ENCODE measurements at places on chromosomes 5 and 9.

DNA sequence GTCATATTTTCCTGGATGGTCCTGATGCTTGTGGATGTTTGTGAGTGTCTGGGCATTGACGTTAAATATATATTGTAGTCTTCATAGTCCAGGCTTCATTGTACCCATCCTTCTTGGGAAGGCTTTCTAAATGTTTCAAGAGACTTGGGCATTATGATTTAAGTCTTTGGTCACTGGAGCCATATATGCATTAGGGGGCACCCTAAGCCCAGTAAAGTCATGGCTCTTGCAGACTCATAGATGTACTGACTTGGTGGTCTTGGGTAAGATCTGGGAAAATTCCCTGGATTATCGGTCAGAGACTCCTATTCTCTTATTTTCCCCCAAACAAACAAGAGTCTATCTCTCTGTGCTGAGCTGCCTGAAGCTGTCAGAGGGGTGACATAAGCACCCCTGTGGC lies 271.1 kb downstream of the TRIM36 start:
- no peak for DNase-seq

GRCh38 chr5:13252699-13253098 lies 691.8 kb downstream of the DNAH5 start:
- no peak for DNase-seq

DNA sequence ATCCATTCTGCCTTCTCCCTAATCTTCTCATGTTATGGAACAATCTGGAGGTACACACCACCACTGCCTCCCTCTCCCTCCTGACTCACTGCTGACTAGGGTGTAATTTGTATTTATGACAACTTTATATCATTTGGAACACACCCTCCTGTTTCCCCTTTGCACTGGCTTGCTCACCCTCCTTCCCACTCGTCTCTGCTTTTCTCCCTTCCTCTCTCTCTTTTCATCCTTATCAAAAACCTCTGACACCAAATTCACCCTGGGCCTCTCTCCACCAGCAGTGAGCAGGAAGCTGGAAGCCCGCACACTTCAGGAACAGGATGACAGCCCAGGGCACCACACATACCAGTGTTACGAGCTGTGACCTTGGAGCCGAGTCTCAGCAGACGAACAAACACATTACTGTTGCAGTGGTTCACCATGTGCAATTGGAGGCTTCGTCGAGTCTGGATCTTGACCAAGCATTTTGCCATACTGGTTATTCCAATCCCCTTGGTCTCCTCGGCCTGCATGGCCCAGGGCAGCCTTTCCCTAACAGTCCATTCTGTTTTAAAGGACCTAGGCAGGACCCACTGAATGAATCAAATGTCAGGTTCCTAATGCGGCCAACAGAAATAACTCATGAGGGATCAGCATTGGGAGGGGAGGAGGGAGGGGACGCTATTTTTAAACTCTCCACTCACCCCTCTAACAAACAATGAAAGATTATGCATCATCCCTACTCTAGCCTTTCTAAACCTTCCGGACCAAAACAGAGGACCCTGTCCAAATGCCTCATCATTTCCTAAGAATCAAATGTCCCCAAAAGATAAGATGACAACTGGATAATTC lies 203.9 kb upstream of the RASEF start:
- DNase-seq = no peak

DNA sequence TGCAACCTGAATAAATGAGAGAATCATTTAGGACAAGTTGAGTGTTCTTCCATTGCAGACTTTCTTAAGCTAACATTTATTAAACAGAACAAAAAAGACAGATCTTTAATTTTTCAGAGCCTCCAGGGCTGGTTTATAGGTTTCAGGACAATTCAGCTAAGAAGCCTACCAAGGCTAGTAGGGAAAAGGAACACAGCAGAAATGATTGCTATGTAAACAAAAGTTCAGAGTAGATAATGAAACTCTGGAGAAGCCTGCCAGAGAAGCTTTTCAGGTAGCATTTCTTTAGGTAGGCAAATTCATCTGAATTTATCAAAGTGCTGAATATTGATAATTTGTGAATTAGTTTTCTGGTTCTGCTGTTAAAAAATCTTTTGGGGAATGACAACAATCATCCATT lies 264.2 kb downstream of the DEPDC1B start:
- DNase-seq = no peak

DNA sequence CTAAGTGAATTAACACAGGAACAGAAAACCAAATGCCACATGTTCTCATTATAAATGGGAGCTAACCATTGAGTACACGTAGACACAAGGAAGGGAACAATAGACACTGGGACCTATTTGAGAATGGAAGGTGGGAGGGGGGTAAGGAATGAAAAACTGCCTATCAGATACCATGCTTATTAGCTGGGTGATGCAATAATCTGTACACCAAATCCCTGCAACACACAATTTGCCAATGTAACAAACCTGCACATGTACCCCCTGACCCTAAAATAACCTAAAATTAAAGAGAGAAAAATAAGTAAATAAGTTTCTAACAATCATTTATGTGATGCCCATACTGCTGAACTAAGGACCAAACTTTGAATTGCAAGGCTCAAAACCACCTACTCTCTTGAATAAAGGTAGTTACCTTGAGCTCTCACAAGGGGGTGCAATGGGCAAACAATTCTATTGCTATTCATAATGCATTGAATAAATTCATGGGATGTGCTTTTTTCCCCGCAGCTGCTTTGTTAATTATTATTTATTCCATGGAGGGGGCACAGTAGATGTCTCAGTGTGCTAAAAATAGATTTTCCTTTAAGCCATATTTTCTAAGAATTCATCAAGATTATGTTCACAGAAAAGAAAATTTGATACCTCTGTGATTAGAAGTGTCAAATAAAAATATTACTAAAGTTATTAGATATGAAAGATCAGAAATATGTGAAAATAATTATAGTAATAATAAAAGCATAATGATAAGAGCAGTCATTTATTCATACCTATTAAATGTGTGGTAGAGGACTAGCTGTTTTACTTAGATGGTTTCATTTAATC lies 76.2 kb upstream of the PTPN3 start:
- peak; percentile 51 for DNase-seq

GRCh38 chr9:19379697-19380046 lies 364 bp downstream of the RPS6 start:
- no peak for DNase-seq

DNA sequence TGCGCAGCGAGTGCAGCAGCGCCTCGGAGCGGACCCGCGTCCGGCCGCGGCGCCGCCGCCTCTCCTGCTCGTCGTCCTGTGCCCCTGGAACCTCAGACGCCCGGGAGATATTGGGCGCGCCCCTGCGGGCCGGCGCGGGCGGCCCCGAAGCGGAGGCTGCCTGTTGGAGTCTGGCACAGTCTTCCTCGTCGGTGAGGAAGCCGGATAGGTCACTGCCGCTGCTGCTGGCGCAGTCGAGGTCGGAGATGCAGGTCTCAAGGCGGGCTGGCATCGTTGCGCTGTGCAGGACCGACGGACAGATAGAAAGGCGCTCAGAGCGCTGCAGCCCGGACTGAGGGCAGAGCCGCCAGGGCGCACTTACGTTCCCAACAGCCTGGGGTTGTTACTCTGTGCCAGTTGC lies 344 bp downstream of the NEUROG1 start:
- no peak for DNase-seq

DNA sequence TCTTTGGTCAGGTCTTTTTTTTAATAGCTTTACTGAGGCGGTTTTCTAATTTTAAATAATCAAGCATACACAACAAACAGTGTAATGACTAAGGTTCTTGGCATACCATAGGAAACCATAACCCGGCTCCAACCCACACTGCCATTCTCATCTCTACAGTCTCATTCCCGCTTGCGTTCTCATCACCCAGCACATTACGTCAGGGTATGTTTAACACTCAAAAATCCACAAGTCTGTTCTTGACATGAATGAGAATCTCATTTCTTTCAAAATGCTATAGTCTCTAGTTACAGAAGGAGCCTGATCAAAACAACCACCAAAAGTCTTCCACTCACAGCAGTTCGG lies 505 bp downstream of the C5orf34 start:
- DNase-seq = no peak

DNA sequence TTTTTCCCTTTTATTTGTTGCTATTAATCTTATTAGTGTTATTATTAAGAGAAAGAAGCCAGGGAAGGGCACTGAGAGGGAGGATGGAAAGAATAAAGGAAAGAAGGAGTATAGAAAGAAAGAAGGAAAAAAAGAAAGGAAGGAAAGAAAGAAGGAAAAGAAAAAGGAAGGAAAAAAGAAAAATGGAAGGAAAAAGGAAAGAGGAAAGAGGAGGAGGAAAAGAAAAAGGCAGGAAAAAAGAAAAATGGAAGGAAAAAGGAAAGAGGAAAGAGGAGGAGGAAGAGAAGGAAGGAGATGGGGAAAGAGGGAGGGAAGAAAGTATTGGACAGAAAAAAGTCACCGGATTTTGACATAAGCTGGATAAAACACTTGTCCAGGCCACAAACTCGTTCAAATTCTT lies 47.8 kb downstream of the ANXA1 start:
- DNase-seq = no peak

GRCh38 chr9:92564982-92565381 lies 29.2 kb upstream of the ECM2 start:
- no peak for DNase-seq

GRCh38 chr9:134011401-134011800 lies 13.9 kb upstream of the BRD3OS start:
- DNase-seq = no peak

- no peak for DNase-seq
Measured at GRCh38 chr5:73827106-73827450, 201.1 kb downstream of the ARHGEF28 start.

DNA sequence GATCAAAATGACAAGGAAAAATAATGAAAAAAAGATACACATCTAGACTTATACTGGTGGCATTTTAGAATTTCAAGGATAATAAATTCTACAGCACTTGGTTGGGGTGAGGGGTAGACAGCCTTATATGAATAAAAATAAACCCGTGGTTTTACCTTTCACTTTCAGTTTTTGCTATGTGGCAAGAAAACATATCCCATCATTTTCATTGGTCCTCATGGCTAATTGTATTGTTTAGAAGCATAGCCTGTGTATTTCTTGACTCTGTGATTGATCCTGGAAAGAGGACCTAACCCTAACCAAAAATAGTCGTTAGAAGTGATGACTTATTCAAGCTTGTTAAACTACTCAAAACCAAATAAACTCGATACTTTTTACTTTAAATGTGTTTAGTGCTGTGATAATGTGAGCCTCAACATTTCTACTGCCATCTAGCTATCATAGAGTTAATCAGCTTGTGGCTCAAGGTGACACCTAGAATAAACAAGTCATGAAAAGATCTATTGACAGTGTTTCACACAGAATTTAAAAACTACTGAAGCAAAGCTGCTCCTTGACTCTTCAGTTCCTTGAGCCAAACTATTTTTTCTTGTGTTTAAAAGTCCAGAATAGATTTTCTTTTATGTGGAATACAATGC lies 153.3 kb upstream of the IZUMO3 start:
- DNase-seq = no peak

GRCh38 chr9:25177858-25178257 lies 500.4 kb downstream of the TUSC1 start:
- no peak for DNase-seq

GRCh38 chr9:13688223-13688989 lies 408.9 kb upstream of the MPDZ start:
- DNase-seq = no peak

DNA sequence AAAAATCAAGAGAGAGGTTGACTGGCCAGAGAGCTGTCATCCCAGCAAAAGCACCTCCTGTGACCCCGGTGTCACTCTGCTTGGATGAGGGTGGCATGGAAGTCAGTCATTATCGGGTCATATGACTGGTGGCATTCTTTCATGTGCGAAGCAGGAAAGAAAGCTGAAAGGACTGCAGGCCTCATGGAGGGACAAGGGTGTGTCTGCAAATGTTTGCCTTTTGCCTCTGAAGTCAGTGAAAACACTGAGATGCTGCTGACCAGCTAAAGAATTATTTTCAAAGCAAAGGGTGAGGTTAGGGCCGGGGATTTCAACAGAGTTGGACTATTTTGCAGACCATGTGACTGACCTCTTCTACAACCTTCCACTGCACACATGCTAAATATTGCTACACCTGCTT lies 298.3 kb downstream of the CSNK1G3 start:
- no peak for DNase-seq

GRCh38 chr9:3436629-3437420 lies 89.0 kb downstream of the RFX3 start:
- DNase-seq = peak; percentile 23

DNA sequence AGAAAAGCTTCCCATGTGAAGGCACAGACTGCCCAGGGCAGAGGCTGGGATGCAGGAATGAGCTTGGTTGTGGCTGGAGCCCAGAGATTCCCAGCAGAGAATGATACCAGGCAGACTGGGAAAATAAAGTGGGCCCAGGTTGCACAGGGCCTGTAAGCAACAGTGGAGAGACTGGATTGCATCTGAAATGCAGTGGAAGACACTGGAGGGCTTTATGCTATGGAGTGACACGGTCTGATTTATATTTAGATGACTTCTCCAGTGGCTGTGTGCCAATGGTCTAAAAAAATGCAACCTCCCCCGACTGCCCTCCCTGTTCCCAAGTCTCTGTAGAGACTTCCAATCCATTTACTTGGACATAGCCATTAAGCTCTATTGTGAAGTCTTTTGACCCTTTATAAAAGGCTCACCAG lies 951.1 kb upstream of the DMAC1 start:
- DNase-seq = no peak

- DNase-seq = no peak
Measured at GRCh38 chr5:83662558-83662957, 58.1 kb downstream of the HAPLN1 start.

- no peak for DNase-seq
Measured at GRCh38 chr9:98107926-98108325, 11.1 kb downstream of the TRIM14 start.

GRCh38 chr9:93865245-93865644 lies 89.9 kb downstream of the BARX1 start:
- no peak for DNase-seq

DNA sequence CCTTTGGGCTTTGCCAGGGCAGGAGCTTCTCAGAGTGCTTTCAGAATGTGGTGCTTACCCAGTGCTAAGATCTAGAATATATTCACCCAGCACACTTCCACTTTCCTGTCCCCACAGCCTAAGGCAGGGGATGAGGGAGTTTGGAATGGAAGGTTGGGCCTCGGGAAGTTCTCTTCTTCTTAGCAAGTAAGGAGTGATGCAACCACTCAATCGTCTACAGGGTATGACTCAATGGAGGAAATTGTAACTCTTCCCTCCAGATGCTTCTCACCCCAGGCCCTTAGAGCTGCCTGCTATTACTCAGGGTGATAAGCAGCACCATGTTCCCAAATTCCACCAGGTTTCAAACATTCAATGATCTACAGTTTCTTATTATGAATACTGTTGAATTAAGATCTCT lies 30.8 kb upstream of the AGGF1 start:
- no peak for DNase-seq

- DNase-seq = no peak
Measured at GRCh38 chr5:1648806-1649205, 125.0 kb upstream of the LPCAT1 start.

DNA sequence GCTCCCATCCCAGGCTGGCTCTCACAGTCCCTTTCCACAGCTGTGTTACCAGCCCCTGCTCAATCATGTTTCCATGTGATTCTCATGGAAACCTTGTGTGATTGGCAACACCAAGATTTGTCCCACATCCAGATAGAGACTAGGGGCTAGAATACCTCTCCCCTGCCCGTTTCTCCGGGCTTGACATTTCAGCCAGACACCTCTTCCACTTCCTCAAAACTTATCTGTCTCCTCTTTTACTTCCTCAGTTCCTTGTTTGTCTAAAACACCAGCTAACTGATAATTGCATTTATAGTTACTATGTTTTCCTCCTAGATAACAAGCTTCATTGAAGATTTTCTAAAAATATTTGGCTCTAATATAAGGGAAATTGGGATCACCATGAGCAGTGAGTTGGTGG lies 16.6 kb upstream of the KCNMB1 start:
- no peak for DNase-seq
